ENCODE measurements at places on chromosomes 16 and 17. TPM values are rescaled to one million over a fixed set of nuclear protein-coding genes. Genes with fewer than 3 reads are reported as not detected.

Gene GAS7
- total RNA-seq, result 63.9 TPM

Gene TBC1D3E
- total RNA-seq, result not detected

Gene PRSS8
- total RNA-seq, result 2.6 TPM

Gene C16orf46
- not detected for total RNA-seq

Gene NPIPA8
- not detected for total RNA-seq

Gene HLF
- total RNA-seq, result 14.3 TPM

Gene EVPLL
- total RNA-seq, result not detected

Gene KRTAP1-5
- not detected for total RNA-seq

Gene CFAP97D1
- not detected for total RNA-seq

Gene PYCARD
- total RNA-seq, result 25.4 TPM

Gene WNT3
- total RNA-seq, result 2.1 TPM

Gene HEXIM2
- 4.3 TPM for total RNA-seq

Gene CCDC154
- total RNA-seq, result 0.19 TPM

Gene WNK4
- 0.63 TPM for total RNA-seq

Gene SLC16A11
- total RNA-seq, result 0.44 TPM

Gene CHST5
- total RNA-seq, result 0.09 TPM

Gene BEAN1
- total RNA-seq, result 1.3 TPM

Gene GGA3
- 29.3 TPM for total RNA-seq

Gene WIPF2
- 11.2 TPM for total RNA-seq

Gene C16orf74
- total RNA-seq, result 3.5 TPM

Gene ACSM2B
- not detected for total RNA-seq

Gene TMEM238L
- not detected for total RNA-seq

Gene ORAI3
- 42.6 TPM for total RNA-seq

Gene QPRT
- 27.1 TPM for total RNA-seq

Gene AIPL1
- total RNA-seq, result not detected

Gene TBC1D3G
- not detected for total RNA-seq

Gene PRAC2
- not detected for total RNA-seq

Gene SCN4A
- 43.3 TPM for total RNA-seq

Gene SMIM36
- not detected for total RNA-seq

Gene FBXO39
- total RNA-seq, result 1.0 TPM

Gene KIF2B
- total RNA-seq, result not detected

Gene KRT33A
- total RNA-seq, result not detected

Gene PPP4C
- total RNA-seq, result 58.5 TPM

Gene PIK3R6
- 0.63 TPM for total RNA-seq

Gene TP53TG3
- total RNA-seq, result not detected
